HS-27A (cell line): ENCODE measurements at places on chromosomes 1 and 21.

DNA sequence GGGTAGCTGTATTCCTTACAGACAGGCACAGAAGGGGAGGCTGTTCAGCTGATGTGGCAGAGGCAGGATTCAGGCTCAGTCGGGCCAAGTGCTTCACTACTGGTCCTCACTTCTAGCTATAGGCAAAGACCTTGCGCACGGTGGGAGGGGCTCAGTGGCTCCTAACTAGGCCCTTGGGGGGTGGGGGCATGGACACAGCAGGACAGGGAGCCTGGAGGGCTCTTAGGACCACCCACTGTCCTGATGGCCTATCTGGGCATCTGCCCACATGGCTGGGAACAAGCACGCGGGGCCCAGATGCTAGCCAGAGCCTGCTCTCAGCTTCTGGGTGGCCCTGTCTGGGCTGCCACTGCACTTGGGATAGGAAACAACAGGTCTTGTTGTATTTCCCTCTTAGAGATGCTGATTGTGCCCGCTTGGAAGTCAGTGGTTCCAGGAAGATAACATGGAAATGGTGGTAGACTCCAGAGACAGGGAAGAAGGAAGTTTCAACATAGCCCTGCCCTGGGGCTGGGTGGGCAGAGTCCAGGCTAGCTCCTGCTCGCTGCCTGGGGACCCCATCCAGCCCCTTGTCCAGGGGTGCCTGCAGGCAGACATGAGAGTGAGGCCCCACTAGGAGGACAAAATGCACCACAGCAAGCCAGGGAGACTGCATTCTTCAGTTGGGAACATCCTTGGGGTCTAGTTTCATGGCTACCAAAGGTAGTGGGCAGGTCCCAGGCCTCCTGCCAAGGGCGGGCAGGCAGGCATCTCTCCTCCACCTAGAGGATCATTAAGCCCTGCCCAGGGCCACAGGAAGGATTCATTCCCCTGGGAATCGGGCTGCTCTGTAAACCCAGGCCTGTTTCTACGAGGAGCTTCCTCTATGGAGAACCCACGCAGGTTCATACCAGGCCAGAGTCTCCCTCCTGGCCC, 102.5 kb downstream of the BCAR3 start:
- DNase-seq, result no peak

- peak; percentile 49 for DNase-seq
Observed at GRCh38 chr21:39348355-39349210, at the start of gene HMGN1. HMGN1 (minus strand) TSS chr21:39349088; CDS start chr21:39348917, 171 bp downstream.

DNA sequence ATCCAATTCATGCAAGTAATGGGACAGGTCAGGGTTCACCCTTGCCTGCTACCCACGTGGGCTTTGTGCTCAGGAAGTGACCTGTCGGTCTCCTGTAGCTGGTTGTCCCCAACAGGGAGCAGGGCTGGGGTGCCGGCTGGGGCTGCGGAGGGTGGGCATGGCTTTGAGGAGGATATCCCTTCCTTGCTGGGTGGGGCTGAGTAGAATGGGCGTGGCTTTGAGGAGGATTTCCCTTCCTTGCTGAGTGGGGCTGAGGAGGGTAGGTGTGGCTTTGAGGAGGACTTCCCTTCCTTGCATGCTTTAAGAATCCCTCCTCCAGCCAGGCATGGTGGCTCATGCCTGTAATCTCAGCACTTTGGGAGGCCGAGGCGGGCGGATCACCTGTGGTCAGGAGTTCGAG, 151.3 kb downstream of the CLIC6 start:
- DNase-seq, result no peak

DNA sequence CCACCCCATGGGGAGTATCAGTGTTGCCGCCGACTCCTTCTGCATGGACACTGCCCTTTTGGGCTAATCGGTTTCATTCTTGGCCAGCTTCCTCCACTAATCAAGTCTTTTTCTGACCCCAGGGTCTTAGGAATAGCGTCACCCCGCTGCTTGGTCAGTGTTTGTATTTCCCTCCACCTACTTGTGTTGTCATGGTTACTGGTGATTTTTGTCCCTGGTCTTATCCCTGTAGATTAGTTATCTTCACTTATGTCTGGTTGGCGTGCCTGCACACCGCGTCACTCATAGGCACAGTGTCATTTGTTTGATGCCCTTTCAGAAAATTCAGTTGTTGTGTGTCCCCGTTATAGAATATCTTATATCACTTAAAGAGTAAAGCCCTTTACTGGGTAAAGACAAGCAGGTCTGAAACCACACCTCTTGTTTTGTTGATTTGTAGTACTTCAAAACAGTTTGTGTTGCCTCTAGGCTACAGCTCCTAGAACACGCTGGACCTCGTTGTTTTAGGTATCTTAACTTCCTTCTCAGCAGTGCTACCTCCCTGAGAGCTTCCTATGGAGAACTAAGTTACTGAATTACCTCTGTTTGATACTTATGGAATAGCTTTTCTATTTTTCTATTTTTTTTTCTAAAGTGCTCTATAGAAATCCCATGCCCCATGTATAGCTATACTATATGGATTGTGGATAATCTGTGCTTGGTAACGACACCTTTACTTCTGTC, 868 bp downstream of the PPP1R12B start:
- no peak for DNase-seq

- DNase-seq, result no peak
Observed at GRCh38 chr1:111802110-111802509, 46.4 kb downstream of the DDX20 start.

- no peak for DNase-seq
Observed at GRCh38 chr21:42117967-42118780, 47.1 kb downstream of the UMODL1 start.

- no peak for DNase-seq
Observed at GRCh38 chr1:45617618-45618017, 6.2 kb downstream of the CCDC17 start.

GRCh38 chr1:90149101-90149500, 154.2 kb downstream of the ZNF326 start:
- DNase-seq, result no peak

GRCh38 chr1:234874291-234875288, 254.0 kb downstream of the TOMM20 start:
- no peak for DNase-seq

DNA sequence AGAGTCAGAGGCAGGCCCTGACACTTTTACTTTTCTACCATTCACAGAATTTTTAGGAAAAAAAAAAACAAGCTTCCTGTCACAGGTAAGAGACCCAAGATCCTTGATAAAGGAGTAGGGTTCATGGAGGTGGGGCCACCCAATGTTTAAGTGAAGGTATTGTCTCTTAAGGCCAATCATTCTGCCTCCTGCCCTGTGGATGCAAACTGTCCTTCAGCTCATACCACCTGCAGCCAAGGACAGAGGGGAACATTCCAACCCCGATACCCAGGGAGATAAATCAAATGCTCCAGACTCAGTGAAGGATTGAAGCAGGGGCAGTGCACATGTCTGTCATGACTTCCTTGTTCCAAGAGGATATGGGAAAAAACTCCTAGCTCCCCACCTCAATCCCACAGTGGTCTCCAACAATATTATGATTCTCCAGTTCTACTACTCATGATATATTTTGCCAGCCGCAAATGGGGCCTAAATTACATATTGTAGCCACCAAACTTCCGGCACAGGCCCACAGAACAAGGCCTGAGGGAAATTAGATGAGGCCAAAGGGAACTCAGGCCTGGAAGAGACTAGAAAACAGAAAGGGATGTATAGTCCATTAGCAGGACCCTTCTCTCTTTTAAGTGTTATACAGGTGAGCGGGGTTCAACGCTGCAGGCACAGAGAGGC, 59.5 kb downstream of the TRABD2B start:
- no peak for DNase-seq

DNA sequence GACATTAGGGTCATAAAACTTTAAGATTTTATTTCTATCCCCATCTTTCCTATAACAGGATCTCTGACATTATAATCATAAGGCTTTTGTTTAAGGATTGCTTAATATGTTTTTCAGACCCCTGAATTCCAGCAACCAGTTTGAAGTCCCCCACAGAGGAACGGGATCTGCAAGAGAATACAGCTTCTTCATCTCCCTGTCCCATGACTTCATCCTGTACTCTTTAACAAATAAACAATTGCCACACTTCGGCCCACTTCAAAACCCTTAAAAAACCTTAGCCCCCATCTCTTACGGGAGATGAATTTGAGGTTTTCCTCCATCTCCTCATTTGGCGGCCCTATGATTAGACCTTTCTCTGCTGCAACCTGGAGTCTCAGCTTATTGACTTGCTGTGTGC, 35.8 kb downstream of the TESK2 start:
- no peak for DNase-seq

DNA sequence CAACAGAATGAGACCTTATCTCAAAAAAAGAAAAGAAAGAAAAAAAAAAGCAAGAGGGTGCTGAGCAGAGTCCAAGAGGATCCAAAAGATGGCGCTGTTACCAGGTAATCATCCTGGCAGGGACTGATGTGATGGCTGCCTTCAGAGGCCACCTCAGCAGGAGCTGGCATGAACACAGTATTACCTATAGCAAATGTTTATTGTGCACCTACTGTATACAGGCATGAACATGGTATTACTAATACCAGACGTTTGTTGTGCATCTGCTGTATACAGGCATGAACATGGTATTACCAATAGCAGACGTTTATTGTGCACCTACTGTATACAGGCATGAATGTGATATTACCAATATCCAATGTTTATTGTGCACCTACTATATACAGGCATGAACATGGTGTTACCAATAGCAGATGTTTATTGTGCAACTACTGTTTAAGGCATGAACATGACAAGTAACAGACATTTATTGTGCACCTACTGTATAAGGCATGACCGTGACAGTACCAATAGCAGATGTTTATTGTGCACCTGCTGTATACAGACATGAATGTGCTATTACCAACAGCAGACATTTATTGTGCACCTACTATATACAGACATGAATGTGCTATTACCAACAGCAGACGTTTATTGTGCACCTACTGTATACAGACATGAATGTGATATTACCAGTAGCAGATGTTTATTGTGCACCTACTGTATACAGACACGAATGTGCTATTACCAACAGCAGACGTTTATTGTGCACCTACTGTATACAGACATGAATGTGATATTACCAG, 115.1 kb upstream of the TMEM51 start:
- DNase-seq, result peak; percentile 19

DNA sequence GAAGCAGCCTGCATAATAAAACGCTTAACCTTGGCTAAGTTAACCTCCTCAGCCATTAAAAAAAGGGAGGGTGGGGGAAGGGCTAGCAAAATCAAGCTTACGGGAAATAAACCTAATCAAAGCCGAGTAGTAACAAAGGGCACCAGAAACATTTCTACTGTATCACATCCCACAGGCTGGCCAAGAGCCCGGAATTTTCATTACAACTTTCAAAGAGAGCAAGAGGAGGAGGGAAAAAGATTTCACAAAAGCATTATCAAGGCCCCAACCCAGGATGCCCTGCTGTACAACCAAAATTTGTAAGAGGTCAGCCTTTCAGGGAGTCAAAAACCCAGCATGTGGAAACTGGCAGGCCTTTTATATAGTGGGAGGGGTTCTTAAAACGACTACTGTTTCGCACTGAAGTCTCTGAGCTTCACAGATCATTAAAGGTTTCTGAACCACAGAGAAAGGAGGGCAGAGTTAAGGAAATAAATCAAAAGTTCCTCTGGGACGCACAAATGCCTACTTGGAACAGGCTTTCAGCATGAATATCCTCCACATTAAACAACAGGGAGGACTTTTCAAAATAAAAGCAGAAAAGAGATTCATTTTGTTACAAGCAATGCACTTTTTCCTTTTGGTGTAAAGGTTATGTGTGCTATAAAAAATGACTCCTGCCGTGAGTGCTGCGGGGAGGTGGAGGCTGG, 90.4 kb downstream of the SLC45A1 start:
- no peak for DNase-seq

DNA sequence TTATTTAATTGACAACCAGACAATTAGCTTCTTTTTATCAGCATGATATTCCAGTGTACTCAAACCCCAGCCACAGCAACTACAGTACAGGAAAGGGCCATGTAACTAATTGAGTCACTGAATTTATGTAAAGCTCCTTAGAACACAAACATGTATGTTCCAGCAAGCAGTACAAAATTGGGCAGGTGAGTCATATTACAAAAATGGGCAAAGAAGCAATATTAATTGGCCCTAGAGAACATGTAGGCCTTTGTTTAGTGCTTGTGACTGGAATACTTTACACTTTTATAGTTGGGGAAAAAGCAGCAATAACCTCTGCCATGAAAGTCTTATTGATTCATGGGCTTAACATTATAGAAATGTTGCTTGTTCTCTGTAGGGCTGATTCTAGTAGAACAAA, 31.8 kb downstream of the CLEC20A start:
- DNase-seq, result no peak

- DNase-seq, result no peak
Observed at GRCh38 chr21:34154878-34155277, 81.5 kb downstream of the MRPS6 start.

DNA sequence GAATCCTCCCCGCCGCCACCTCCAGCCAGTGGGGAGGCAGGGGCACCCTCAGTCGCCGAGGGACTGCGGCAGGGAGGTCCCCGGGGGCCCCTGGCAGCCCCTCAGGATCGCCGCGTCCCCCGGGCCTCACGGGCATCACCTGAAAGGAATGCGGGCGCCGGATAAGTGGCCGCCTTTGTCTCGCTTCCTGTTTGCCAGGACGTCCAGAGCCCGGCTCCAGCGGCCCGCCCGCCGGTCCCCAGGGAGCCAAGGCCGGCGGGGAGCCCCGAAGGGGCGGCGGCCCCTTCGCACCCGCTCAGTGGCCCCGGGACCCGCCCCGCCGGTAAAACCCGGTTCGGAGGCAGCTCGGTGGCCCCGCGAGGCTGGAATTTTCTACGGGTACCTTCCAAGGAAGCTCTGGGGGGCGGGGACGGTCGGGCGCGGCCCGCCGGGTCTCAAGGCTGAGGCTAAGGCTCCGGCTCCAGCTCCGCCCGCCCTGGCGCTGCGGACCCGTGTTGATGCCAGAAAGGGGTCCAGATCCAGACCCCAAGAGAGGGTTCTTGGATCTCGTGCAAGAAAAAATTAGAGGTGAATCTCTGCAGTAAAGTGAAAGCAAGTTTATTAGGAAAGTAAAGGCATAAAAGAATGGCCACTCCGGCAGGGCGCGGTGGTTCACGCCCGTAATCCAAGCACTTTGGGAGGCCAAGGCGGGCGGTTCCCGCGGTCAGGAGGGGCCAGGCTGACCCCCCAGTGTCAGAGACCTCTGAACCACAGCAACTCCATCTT, 12.6 kb downstream of the TINAGL1 start:
- no peak for DNase-seq

- DNase-seq, result no peak
Observed at GRCh38 chr1:19878637-19878985, 3.6 kb upstream of the OTUD3 start.

GRCh38 chr1:24441996-24442668, 26.5 kb downstream of the NIPAL3 start:
- DNase-seq, result no peak

GRCh38 chr1:243428617-243429342, 172.9 kb downstream of the SDCCAG8 start:
- DNase-seq, result no peak

- no peak for DNase-seq
Observed at GRCh38 chr1:229230140-229230892, 40.6 kb upstream of the RAB4A start.

DNA sequence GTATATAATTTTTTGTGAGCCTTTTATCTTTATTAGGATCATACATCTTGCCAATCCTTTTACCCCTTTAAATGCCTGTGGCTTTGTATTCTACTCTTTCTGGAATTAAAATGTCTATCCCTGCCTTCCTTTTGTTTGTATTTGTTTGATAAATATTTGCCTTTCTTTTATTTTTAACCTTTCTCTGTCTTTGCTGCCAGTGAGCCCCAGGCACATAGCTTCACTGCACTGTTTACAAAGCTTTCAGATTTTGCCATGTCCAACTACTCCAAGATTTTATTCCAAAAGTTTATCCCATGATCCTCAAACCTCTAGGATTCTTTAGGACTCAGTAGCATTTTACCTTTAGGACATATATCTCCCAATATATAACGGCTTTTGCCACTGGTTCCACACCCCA, 281.2 kb downstream of the PAPPA2 start:
- no peak for DNase-seq
